ENCODE measurements at places on chromosomes 3 and 15.

DNA sequence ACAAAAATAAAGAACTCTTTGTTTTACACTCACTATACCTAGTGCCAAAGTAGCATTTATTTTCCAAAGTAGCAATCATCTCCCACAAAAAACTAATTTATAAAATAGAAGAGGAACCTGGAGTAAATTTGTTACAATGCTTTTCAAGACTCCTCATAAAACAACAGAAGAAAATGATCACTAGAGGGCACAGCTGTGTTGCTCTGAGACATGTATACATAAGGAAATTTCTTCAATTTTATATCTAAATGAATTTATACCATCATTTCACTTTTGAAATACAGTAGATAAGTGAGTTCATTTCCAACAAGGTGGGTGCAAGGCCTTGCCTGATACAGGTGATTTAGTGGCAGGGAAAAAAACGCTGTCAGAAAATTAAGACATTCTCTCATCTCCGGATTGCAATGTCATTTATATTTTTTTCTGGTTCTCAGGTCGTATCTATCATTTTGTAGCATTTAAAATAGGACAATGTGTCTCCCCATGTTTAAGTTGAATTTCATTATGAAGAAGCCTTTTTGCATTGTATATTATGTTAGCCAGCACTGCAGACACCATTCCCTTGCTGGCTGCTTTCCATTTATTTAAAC is 25.3 kb upstream of the ARHGEF26 start:
- DNase-seq, result no peak

GRCh38 chr15:59995568-59996297 is 8.4 kb upstream of the FOXB1 start:
- DNase-seq, result no peak

DNA sequence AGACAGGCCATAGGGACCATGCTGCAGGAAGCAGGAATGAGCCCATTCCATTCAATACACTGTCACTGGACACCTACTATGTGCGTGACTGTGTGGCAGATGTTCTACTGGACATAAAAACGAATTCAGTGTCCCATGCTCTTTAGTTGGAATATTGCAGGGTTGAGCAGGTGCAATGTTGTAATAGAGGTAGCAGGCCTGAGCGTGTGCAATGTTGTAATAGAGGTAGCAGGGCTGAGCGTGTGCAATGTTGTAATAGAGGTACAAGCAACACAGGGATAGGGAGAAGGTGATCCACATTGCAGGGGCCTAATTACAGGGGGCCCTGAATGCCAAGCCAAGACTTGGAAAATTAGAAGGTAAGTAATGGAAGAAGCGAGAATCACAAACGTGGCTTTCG is 261.4 kb upstream of the HES1 start:
- DNase-seq, result no peak

DNA sequence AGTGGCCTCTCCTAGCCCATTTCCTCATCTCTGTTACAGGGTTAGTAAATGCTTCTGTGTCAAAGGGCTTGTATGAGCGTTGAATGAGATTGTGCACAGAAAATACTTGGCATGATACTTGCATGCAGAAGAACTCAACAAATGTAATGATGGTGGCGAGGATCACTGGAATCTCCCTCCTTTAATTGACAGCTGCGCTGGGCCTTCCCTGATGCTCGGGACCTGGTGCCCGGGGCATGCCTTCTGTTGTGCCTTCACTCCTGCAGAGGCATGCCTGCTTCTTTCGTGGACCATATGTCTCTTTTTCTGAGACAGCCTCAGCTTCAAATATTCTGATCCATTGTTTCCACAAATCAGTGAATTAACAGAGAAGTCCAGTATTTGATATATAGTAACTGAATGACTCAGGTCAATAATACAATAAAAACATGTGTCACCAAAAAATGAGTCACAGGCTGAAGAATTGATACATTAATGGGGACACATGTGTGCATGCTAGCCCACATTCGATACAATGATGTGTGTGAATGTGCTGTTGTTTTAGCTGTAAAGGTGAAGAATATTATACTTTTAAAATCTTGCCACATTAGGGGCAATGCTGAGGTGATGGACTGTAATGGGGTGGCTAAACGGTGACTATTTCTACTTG is 243.3 kb upstream of the TBL1XR1 start:
- no peak for DNase-seq

DNA sequence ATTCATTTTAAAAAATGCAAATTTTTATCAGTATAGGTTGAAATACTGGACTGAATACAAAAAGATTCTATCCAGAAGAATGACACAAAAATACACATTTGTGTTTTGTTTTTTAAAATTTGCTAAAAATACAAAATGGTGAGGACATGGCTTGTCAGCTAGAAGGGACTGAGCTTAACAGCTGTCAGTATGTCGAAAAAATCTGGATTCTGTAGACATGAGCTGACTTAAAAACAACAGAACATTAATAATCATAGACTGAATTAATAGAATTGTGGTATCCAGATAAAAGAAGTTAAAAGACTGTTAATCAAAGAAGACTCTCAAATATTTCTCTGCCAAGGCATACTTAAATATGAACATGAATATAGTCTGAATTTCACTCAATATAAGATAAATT is 244.9 kb upstream of the CBLB start:
- DNase-seq, result no peak

DNA sequence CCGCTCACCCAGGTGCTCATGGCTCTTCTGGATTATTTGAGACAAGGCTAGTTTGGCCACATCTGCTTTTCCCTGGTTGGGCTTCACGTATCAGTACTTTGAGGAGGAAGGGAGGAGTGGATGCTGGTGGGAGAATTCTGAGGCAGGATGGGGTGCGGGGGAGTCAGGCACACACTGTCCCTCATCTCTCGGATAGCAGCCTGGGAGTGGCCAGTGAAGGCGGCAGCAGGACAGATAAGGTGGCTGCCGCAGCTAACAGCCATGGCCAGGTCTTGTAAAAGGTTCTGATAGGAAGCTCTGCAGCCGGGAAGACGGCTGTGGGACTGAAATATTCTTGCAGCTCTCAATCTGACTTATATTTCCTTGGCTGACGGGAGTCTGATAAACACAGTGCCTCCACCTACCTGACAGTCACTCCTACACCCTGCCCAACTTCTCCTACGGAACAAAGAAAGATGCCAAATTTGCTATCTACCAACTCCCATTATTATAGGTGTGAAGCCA is 87.3 kb downstream of the MESD start:
- DNase-seq, result no peak

DNA sequence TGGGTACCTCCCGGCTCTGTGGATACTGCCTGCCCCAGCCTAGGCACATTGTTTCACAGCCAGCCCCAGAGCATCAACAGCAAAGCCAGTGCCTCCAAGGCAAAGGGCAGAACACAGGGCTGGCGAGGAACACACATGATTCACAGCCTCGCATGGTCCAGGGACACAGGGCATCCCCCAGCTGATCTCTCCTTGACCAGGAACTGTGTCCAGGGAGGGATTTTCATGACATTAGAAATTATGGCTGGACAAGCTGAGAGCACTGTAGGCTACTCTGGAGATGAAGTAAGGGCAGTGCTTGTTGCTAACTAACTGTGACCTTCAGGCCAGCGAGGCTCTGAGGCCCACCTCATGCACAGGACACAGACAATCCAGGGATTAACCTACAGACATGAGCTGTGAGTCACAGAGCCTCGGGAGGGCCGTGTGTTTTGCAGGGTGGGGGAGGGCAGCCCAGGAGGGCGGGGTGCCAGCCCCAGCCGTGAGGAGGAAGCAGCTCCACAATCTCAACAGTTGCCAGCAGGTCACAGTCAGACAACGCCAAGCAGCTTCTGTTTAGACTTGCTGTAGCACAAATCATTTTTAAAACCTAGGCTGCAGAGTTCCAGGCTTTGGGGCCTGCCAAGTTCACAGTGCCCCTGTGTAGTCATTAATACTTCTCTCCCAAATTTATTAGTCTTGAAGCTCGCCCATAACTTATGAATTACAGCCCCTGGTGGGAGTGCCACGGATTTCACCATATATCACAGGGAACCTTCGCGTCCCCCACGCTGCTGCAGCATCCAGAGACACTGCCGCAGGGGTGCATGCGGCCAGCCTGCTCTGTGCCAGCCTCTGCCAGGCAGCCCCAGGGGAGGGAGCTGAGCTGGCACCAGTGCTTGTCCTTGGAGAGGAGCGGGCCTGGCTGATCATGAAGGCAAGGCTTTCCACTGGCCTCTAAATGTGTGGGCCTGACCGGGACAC is 114.7 kb downstream of the ETFA start:
- DNase-seq, result no peak

DNA sequence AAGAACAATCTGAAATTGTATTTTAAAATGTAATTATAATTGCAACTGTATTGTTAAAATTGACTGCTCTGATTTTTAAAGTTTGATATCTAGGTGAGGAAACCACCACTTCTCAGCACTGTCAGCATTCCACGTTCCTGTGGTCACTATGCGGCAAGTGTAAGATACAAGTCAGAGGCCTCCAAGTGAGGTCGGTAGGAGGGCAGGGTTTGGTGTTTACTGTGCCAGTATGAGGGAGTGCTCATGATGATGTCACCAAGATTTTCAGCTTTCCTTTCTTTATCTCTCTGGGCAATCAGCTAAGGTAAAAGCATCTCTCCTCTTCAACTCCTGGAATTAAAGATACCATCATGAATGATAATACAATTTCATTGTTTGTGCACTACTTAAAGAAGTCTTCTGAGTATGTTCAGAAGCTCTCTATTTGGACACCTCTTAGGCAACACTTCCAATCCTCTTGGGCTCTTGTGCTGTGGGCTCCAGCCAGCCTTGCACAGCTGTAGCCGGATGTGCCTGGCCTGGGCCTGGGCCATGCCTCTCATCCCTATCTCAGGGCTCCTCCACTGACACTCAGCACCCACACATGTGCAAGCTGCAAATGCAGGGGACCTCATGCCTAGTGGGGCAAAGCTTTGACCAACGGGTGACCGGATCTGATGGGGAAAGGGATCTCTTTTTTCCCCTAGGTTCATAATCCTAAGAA is 42.9 kb downstream of the CCR3 start:
- DNase-seq, result no peak

- no peak for DNase-seq
Observed at GRCh38 chr3:181327349-181327748, 337.8 kb upstream of the DNAJC19 start.

- no peak for DNase-seq
Observed at GRCh38 chr3:148839805-148840204, 12.2 kb downstream of the CPB1 start.

GRCh38 chr3:10149226-10149625 is 7.6 kb downstream of the VHL start:
- DNase-seq, result no peak

DNA sequence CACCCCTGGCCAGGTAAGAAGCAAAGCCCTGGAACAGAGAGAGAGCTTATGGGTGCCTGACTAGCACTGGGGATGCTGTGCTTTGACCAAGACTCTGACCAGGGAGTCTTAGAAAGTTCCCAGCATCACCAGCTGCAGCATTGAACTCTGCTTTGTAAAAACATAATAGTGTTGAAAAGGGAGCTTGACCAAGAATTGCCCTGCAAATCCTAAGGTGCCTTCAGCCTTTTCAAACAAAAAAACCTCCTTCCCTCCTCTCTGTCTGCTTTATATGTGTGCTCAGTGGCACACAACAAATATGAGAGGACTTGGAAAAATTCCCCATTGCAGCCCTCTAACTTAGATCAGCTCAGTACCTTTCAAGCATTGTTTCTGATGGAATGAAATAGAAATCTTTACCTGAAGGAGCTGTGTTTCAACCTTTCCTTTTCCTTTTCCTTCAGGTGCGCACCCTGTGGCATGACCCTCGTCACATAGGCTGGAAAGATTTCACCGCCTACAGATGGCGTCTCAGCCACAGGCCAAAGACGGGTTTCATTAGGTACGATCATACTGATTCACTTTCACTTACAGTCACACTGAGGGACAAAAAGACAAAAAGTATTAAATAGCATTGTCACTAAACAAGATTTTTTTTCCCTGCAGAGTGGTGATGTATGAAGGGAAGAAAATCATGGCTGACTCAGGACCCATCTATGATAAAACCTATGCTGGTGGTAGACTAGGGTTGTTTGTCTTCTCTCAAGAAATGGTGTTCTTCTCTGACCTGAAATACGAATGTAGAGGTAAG is 13.0 kb downstream of the THBS1 start:
- peak; percentile 27 for DNase-seq

DNA sequence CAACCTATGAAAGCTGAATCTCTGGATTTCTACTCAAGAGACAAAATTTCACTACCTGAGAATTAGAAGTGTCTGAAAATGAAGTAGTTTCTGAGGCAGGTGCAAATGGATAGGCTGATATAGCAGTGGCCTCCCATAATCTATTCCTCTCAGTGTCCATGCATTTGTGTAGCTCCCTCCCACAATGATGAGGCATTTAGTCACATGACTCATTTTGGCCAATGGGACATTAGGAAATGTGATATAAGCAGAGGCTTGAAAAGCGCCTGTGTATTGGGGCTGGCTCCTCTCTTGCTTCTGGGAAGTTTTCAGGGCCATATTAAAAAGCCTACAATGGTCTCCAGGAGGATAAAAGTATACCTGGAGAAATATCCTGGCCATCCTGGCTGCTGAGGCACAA is 79.7 kb upstream of the MRPL3 start:
- no peak for DNase-seq

DNA sequence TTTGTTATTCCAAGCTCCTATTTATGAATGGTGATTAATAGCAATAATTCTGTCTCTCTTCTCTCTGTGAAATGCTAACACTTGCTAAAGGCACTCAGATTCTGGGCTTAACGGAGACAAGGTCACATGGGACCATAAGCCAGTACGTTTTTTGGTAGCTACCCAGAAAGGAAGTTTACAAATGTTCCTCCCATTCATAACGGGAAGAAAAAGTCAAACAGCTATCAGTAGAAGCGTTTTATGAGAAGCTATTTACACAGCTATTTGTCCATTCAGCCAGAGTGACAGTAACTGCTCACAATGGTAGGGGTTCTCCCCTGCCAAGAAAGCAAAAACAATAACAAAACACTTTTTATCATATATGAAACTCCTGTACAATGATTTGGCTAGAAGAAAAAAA is 51.5 kb downstream of the ZMAT3 start:
- DNase-seq, result no peak

DNA sequence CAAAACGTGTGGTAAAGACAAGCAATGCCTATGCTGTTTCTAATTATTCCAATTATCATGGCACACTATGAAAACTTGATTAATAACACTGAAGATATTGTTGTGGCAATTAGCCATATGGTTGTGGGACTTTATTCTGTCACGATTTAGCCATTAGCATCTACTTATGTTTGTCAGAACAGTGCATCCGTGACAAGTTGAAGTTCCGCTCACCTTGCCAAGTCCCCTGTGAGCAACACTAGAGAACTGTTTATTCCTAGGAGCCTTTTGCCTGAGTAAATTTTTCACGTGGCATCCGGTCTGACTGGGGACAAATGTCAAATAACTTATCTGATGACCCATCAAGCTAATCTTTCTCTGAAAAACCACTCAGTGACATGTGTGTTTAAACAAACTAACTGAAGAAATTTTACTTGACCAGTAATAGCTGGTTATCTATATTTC is 403.3 kb downstream of the TBC1D5 start:
- no peak for DNase-seq

Data from activated naive CD8-positive, alpha-beta T cell treated with anti-CD3 and anti-CD28 coated beads for 36 hours (primary cell).